ENCODE measurements at places on chromosomes 2 and 18.

DNA sequence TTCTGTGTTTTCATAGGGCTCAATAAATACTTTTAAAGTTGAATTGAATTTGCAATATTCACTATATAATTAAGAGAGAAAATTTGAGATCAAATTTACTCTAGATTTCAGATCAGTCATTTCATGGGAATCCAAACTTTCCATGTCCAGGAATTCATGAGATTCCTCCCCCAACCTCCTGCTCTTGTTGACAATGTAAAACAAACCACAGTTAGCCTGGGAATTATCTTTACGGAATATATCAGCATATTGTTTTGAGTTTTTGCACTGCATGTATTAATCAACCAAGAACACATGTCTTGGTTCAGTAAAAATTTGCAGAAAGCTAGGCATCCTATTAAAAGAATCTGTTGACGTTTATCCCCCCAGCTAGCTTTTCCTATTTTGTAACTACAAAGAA, 42.3 kb downstream of the CYP1B1 start:
- no peak for DNase-seq

GRCh38 chr18:54263904-54264336, 5.4 kb upstream of the POLI start:
- DNase-seq, result no peak

GRCh38 chr2:238561230-238561629, 134.5 kb downstream of the ASB1 start:
- DNase-seq, result no peak

DNA sequence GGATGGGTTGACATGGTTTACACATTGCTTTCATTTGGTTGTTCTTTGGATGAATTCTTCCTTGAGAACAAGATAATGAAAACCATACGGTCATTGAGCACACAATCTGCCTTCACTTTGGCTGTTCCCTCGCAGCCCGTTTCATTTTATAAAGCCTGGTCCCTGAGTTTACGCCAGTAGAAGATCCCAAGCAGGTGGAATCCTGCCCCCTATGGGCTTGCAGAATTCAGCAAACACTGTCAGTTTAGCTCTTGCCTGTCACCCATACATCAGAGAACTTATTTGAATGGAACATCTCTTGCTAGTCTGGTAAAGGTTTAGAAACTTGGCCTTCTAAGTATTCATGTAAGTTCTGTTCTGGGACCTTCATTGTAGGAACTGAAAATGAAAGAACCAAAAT, 666.4 kb upstream of the ZEB2 start:
- DNase-seq, result no peak

DNA sequence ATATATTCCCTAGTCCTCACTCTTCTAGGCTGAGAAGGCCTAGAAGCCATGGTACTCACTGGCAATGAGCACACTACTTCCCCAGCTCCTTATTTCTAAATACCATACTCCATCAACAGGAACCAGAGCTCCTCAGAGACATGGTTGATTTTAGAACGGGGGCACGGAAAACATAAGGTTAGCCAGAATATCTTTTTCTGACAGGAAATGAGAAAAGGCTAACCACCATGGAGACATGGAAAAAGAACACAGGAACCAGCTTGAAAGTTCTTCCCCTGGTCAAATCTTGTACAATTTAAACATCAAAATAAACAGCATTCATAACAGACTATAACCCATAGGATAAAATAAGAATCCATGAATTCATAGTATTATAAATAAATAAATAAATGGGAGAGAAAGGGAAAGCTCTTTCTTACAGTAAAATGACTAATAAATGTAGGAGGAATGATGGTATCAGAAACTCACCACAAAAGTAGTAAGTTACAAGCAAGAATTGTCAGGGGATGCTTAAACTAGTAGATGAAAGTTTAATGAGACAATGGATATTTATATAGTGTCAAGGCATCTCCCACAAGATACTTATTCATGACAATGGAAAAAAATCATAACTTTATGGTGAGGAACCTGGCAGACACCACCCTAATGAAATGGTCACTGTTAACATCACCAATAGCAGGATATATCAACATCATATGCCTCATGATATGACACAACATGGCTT, 20.6 kb upstream of the GCC2 start:
- DNase-seq, result no peak

- no peak for DNase-seq
These were observed 199.7 kb downstream of the SMAD2 start for GRCh38 chr18:47730795-47731194.

GRCh38 chr2:41598161-41598894, 449.5 kb upstream of the PKDCC start:
- DNase-seq, result no peak

DNA sequence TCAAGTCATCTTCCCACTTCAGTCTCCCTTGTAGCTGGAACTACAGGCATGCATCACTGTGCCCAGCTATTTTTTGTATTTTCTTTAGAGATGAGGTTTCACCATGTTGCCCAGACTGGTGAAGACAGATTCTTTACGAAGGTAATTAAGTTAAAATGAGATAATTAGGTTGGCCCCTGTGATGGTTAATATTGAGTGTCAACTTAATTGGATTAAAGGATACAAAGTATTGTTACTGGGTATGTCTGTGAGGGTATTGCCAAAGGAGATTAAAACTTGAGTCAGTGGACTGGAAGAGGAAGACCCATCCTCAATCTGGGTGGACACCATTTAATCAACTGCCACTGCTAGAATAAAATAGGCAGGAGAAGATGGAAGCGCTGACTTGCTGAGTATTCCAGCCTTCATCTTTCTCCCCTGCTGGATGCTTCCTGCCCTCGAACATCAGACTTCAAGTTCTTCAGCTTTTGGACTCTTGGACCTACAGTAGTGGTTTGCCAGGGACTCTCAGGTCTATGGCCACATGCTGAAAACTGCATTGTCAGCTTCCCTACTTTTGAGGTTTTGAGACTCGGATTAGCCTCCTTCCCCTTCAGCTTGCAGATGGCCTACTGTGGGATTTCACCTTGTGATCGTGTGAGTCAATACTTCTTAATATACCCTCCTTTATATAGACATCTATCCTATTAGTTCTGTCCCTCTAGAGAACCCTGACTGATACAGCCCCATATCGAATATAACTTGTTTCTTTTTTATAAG, 269.1 kb downstream of the TMX3 start:
- DNase-seq, result no peak
